MCF 10A (cell line): ENCODE measurements at places on chromosomes 4 and X.
A peak's percentile ranks its signal among the peaks of the same experiment; 100 is the strongest.

DNA sequence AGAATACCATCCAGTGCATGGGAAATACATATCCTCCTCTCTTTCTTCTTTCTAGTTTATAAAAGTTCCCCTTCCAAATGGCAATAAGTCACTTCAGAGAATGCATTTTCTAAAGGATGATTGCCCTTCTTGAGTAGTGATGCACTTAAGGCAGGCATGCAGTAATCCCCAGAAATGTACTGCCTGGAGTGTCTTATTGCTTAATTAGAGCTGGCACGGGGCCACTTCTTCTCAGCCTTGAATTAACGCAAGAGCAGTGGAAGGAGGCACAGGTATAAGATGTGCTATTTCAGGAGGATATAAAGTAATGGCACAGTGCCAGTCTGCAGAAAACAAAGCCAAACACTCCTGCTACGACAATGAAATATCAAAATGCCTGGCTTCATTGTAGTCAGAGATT, 371.4 kb upstream of the FAM241A start:
- peak; percentile 88 for DNase-seq

- no peak for DNase-seq
These were observed 513 bp downstream of the NHSL2 start for GRCh38 chrX:71910986-71911730.

GRCh38 chrX:142804085-142804484, 221.6 kb upstream of the SPANXN4 start:
- DNase-seq, result peak; percentile 6

DNA sequence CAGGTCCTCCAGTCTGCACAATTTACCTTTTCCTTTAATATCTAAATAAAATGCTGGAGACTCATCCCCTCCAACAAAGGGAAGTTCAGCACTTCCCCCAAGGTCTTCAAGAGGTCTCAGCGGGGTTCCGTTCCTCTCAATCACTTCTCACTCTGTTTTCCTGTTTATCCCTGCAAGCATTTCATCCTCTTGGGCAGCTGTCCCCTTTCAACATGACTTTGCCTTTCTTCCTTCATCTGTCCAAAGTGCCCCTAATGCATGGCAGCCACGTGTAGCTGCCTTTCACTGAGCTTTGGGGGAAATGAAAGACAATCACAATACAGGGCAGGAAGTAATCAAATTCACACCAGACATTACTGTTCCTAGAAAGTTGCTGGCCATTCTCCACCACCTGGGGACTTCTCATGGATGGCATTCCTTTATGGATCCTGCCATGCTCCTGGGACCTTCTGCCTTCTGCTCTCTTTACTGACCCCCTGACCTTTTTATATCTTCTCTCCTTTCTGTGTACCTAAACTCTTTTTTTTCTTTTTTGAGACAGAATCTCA, 79.7 kb upstream of the USP9X start:
- no peak for DNase-seq

DNA sequence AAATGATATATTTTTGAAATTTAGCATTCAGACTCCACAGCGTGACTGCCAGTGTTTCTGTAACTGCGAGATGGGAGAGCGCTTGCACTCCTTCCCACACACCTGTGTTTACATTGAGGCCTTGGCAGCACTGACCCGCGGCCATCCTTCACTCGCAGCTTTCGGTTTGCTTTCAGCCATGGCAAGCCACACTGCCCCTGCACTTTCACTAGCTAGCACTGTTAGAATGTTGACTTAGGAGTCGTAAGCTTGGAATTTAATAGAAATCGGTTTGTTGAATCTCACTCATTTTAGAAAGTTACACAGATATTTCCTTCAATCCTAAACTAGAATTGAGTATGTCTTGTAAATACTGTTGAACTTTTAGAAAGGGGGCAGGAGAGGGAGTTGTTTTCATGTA, 136.2 kb downstream of the CFAP299 start:
- peak; percentile 26 for DNase-seq

GRCh38 chrX:47620303-47620685, 637 bp upstream of the SYN1 start:
- DNase-seq, result no peak

DNA sequence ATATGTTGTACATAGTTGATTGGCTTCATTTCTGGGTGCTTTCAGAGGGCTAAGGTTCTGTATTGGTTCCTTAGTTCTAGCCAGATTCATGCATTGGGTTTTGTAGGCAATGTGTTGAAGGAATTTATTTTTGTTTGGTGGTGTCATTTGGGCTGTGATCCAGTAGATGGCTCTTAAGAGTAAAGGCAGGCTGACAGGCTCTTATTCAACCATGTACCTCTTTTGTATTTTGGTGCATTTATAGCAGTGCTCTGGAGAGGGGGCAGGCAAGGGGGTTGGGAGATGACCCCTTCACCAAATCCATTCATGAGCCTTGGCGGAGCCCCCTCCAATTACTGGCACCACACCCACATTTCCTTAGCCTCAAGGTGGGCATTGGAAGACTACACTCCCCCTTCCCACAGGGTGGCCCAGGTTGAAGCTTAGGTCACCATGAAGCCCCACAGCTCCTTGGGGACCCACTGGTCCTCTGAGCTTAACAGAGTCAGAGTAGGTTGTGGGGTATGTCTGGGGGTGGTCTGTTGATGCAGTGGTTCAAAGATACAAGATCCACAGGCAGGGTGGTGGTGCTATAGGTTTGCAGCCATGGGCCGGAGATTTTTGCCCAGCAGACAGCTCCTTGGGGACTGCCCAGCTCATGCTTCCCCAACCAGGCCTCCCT, 143.0 kb upstream of the GNPDA2 start:
- DNase-seq, result peak; percentile 14
